HFF-Myc (cell line): ENCODE measurements at places on chromosomes 6 and 20.

DNA sequence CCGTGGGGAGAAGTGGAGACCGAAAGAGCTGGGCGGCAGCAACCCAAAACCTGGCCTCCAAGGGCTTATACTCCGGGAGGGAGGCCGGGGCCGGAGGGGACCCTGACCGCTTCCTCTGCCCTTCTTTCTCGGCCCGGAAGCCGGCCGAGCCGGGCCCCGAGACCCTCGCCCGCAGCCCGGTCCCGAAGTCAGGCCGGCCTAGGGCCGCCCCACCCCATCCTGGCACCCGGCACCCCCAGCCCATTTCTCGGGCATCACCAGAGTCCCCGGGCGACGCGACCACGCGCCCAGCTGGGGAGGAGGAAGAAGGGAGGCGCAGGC lies 572 bp upstream of the ZDHHC14 start:
- no peak for DNase-seq

DNA sequence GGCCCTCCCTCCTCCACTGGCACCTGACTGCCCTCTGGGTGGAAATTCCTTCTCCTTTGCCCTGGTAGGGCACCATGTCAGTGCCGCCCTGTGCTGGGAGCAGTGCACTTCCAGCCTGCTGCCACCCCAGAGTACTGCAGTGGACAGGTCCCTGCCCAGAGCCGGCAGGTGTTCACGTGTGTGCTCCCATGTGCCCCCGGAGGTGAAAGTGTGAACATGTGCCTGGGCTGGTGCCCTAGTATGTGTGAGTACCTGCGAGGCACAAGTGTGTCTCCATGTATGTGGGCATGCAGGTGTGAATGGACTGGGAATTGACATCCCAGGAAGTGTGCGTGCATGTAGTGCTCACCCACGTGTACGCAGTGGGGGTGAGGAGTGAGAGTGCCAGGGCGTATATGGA lies 29.4 kb downstream of the SDCBP2 start:
- no peak for DNase-seq

DNA sequence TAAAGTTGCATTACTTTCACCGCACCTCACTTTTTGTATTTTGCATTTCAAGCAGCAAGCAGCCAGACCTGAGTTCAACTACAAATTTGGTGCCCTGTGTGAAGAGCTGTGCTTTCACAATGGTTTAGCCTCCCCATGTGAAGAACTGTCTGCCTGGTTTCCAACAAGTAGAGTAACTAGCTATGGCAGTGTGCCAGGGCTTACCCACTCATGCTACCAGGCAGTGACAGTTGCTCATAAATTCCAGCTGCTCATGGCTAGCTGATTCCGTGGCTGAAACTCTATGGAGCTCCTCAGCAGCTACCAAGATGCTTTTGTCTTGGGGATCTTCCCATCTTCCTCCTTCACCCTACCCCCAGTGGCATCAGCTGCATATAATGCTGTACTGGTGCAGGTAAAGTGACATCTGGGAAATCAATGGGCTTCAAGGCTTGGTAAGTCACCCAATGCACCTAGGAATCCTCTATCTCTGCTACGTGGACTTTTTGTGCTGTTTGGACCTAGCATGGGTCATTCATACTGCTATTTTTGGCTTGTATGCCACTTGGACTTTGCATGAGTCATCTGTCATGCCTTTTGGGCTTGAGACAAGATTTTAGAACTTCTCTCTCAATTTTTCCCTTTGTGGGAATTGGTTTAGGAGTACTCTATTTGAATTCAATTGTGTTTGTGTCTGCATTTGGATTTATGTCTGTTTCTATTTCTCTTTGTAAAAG lies 176.5 kb upstream of the GJE1 start:
- no peak for DNase-seq

- peak; percentile 43 for DNase-seq
Observed at GRCh38 chr6:148997865-148998264, 251.0 kb downstream of the UST start.

DNA sequence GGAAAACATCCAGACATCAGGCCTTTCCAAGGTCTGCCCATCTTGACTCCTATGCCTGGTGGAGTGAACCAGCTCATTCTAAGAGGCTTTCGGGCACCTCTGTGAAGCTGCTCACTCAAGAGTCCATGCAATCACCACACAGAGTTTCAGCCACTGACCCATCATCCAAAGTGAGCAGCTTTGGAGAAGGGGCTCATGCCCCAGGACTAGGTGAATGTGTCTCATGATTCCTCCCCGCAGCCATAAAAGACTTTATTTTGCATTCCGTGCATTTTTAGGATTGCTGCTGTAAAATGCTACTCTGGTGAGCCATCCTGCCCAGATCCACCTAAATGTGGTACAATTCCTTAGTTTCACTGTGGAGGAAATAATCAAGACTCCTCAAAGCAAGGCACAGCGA lies 44.5 kb upstream of the EZR start:
- no peak for DNase-seq

DNA sequence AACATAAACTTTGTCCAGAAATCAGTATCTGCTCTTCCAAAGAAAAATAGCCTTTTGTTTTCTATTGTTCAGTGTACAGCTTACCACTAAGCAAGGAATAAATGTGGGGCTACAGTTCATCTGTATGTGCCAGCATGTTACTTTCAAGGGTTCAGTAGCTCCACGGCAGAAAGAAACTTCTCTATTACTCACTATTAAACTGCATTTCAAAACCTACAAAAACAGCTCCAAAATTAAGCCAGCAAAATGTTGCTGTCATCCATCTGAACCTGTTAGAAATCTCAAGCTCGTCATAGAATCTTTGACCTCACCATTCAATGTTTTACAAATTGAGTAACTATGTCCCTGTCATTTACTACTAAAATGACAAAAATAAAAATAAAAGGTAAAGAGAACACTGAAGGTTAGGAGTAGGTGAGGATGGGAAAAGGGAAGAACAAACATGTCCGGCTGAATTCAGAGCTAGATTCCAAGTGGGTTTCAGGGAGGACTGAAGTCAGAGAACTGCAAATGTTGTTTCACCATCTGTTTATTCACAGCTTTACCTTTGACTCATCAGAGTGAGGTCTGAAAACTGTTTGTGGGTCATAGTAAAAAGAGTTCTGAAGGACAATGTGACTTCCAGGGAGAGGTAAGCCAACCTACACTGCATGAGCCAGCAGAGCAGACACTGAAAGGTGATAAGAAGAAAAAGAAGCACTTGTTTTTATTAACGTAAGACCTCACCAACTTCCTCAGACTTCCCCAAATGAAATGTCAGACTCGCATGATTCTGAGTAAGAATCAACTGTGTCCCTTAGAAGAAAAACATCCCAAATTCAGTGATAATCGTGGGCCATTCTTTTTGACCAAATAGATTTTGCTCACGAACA lies 62.0 kb downstream of the ATXN1 start:
- DNase-seq = no peak

- DNase-seq = no peak
Observed at GRCh38 chr6:19209202-19209601, 628.0 kb upstream of the ID4 start.
